ENCODE measurements at places on chromosomes 2 and 18.

DNA sequence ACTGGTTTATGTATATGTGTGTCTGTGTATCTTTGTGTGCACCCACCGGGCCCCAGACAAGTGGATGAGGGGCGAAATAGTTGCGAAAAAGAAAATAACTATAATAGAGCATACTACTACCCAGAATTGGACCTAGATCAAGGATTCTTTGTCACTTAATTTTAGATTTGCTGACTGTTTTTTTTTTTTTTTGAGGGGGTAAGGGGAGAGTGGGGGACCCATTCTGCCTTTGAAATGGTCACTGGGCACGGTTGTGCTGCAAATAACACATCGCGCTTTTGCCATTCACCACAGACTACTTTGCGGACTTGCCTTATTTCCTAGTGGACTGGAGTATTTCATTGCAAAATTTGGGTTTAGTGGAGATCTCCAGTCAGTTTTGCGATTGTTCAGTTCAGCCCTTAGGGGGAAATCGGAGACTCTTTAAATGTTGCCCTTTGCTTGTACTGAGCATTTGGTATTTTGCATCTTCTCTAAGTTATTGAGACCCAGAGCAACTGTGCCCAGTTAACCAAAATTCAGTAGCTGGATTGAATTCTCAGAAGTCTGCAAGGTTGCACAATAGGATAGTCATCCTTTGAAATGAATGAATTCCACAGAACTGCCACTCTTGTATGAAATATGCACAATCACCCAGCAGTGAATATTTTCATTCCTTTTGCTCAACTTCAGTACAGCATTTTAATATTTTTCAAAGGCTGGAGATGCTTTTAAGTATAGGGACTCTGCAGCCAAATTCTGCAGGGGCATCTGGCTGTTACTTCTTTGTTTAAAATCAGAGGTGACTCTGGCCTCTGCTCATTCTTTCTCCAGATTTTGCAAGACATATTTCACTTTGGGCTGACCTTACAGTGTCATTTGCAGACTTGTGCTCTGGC, 2.9 kb downstream of the TRIB2 start:
- DNase-seq, result peak; percentile 58

GRCh38 chr2:152394326-152394725, 59.4 kb downstream of the FMNL2 start:
- no peak for DNase-seq

GRCh38 chr18:51009072-51009471, 20.9 kb upstream of the SMAD4 start:
- no peak for DNase-seq

DNA sequence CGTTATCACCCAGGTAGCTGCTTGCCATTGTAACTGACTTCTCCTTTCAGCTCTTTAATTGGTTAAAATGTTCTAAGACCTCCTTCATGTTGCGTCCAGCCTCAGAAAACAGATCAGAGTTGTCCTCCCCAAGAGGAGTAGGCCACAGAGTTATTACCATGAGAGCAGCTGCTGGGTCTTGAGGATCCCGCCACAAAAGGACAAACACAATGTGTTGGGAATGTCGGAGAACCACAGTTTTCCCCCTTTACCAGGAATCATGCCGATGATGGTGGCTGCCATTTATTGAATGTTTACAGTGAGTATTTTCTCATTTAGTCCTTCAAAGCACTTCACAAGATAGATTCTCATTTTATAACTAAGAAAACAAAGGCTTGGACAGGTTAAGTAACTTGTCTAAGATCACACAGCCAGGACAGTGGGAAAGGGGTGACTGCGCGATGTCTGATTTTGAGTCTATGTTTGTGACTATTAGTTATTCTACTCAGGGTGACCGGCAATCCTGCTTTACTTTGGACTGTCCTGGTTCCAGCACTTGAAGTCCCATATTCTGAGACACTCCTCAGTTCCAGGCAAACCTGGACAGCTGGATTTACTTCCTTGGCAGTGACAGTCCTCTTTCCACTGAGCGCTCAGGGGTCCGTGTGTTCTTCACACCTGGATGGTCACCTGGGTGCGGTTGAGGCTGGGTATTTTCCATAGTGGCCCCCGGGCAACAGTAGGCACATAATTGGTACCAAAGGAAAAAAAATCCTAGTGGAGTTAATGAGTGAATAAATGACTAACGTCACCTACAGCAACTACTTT, 93.6 kb downstream of the LIPG start:
- no peak for DNase-seq

DNA sequence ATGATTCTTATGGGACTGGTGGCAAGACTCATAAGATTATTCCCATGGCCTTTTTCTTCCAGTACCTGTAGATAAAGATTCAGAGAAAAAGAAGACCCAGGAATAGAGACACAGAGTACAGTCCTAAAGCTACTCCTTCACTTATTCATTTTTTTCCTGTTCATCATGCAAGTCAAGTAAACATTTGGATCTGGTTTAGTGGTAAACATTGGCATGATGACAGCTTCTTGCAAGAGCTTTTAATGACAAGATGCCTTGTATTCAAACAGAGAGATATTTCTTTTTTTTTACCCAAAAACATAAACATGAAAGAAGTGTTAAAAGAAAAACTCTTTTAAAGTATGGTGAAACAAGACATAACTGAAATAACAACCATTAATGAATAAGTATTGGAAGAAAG, 20.2 kb downstream of the CXCR2 start:
- no peak for DNase-seq

GRCh38 chr18:38996056-38996455, 1430.5 kb upstream of the CELF4 start:
- no peak for DNase-seq

DNA sequence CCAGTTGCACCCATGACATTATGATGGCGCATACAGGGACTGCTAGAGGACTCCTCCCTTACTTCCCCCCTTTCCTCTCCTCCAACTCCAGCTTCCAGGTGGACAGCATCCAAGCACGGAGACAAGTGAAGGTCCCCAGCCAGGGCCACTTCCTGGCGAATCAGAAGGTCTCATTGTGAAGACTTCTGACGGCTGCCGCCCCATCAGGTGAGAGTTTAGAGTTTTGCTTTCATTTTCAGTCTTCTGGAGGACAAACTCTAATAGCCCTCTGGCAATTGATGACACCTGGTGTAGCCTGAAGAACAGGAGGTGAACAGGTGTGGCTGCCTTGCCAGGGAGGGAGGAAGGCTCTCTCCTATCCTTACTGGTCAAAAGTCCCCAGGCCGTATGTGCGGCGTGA, 77.3 kb upstream of the KCNH7 start:
- no peak for DNase-seq

- DNase-seq, result no peak
These were observed 52.3 kb upstream of the ITGB6 start for GRCh38 chr2:160252278-160252887.

DNA sequence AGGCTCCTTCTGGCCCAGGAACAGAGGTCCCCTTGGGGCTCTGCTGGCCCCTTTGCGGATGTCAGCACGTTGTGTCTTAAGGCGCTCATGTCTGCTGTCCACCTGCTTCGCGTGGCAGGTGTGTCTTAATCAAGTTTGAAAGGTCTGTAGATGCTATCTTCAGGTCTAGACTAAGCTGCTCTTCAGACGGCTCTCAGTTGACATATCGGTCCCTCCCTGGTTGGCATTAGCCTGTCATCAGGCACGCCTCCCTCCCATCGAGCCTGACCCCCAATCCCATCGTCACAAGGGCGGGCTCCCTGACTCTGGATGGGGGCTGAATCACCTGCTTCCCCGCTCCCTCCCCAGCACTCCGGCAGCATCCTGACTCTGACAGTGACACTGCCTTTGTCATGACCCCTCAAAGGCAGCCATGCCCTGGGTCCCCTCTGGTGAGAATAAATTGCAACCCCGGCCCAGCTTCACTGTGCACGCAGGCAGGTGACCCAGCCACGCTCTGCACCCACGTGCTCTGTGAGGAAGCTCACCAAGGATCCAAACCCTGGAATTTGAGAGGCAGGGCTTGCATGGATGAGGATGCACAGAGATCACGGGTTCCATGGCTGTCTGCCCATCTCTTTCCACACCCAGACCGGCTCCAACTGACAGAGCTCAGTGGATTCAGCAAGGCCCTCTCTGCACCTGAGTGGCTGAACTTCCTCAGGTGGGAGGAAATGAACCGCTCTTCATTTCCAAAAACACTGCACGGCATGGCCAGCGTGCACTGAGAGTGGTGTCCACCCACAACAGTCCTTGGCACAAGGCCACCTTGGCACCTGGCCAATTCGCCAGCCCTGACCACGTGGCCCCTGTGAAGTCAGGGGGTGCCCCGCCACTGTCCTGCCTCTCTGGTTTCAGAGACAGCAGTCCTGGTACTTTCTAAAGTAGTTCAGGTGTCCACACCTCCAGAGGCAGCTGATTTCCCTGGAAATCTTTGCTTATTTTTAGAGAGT, 110.2 kb upstream of the GPC1 start:
- DNase-seq, result no peak

DNA sequence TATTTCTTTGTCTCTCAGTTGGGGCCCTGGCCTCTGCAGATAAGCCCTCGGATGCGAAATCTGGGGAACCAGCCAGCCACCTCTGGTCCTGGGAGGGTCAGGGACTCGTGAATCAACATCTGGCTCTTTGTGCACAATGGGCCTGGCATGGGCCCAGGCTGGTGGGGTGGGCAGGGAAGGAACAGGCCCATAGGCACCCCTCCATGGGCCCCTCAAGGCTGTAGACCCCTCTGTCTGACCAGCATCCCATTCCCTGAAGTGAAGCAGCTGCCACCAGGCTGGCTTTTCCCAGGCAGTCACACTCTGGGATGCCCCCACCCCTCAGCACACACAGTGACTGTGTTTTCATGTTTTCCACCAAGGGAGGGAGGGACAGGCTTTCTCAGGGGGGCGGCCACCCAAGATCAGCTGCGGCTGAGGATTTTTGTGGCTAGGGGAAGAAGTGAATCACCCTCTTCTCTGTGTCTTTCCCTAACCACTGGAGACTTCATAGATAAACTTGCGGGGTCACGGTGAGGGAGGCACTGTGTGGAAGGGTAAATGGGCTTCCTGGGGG, 166.0 kb downstream of the AGAP1 start:
- DNase-seq, result no peak

DNA sequence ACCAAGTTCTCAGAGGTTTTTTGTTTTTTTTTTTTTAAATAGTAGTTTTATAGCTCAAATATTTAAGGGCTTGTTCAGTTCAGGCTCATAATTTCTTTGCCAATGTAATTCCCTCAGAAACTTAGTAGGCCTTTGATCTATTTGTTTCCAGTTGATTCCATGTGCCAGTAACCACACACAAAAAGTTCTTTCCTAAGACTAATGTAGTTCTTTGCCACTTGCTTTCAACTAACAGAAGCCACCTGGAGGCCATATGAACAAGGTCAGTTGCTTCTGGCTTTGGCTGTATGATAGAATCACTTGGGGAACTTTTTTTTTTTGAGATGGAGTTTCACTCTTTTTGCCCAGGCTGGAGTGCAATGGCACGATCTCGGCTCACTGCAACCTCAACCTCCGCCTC, 100.7 kb downstream of the DTNB start:
- DNase-seq, result no peak

GRCh38 chr2:199455545-199456382, 2.0 kb downstream of the SATB2 start:
- peak; percentile 66 for DNase-seq

DNA sequence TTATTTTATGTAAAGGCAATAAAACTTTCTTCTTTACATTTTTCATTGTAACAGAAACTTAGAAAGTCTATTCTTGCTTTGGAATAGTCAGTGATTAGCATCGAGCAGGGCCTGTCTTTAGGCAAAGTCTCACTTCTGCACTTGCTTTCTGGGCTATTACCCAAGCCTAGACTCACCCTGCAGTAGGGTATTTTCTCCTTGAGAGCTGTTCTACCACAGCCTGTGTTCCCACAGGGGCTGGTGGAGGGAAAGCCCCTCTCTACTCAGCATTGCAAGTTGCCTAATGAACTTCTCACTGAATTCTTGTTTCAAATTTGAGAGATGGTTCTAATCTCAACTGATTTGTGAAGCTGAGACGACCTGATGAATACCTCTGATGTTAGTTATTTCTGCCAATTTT, 111.7 kb upstream of the KLHL14 start:
- DNase-seq, result no peak

DNA sequence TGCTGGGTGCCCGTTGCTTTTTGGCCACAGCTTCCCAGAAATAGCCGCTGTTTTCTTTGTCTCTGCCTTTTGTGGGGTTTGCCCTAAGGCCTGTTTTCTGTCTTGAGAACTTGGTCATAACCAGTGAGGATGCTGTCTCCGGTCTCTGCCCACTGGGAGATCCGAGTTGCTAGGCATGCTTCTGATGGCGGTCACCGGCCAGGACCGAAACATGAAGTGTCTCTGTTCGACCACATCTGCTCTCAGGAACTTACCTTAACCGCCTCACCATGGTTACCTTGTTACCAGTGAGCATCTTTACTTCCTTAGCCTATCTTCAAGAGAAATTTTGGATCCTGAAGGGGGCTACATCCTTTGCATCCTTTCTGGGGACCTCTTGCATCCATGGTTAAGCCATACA, 91.9 kb downstream of the RTP5 start:
- DNase-seq, result no peak

DNA sequence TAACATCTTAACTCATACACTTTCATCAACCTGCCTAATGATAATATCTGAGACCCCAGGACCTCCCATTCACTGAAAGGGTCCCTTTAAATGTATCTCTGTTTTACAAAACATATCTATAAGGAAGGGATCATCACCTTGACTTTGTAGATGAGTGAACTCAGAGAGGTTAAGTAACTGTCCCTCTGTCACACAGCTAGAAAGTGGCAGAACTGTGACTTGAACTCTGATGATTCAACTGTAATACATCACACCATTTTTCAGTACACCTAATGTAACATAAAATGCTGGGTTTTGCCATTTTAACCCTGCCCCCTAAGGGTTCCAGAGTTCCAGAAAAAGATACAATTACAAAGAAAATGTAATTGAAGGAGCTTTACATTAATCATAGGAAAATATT, 234.6 kb downstream of the ZEB2 start:
- DNase-seq, result no peak

DNA sequence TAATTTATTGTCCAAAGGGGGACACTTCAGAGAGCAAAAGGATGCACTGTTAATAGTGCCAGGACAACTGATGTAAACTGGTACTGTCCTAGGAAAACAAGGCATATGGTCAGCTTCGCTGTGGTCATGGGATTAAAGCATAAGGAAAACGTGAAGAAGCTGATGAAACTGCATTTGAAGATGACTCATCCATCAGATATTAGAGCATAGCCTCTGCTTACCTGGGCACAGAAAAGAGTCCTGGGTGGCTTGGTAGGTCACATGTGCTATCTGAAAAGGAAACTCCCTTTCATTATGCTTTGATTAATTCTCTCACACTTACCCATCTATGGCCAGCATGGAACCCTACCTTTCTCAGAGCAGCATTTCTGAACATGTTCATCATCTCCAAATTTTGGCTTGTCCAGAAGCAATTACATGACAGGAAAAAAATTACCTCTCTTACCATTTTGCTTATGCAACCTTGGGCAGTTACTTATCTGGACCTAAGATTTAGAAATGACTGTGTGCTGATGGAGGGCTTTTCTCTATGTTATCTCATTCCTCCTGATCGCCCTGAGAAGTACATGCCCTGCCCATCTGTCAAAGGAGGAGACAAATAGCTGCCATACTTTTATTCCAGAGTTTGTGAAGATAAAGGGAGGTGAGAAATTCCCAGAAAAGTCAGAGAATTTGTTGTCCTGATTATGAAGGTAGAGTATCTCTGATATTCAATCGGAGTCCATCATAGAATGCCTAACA, 275.3 kb upstream of the SLC14A2 start:
- DNase-seq, result no peak
